ENCODE measurements at places on chromosomes 1 and 21. TPM values are rescaled to one million over a fixed set of nuclear protein-coding genes. Genes with fewer than 3 reads are reported as not detected.

NKAIN1 gene
- total RNA-seq = not detected

- no peak for DNase-seq
Measured at GRCh38 chr1:164141797-164142196, 417.2 kb upstream of the PBX1 start.

DNA sequence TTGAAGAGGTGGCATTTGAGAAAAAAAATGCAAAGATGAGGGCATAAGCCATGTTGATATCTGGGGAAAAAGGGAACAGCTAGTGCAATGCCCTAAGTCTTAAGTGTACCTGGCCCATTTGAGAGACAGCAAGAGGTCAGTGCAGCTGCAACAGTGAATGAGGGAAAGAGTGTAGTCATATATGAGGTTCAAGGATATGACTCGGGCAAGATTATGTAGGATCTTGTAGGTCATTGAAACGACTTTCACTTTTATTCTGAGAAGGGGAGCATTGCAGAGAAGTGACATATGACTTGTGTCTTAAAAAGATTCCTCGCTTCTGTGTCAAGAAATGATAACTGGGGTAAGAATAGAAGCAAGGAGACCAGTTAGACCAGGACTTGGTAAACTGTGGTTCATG lies 31.0 kb downstream of the NTMT2 start:
- no peak for DNase-seq

DNA sequence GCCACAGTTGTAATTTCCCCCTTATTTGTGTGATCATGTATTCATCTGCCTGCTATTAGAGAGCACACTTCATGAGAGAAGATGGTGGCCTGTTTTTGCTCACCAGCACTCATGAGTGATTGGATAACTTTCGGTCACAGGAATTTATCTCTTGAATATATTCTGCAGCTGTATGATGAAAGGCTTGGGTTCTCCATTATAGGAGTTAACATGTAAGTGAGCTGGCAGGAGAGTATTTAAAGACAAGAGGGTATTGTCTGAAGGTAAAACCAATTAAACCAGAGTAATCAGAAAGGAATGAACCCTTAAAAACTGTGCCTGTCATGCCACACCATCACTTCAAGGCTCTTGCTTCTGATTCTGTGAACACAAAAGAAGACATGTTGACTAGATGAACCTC lies 574.9 kb upstream of the CAMK1G start:
- no peak for DNase-seq
